Caco-2 (cell line): ENCODE measurements at places on chromosomes 16 and 17.

DNA sequence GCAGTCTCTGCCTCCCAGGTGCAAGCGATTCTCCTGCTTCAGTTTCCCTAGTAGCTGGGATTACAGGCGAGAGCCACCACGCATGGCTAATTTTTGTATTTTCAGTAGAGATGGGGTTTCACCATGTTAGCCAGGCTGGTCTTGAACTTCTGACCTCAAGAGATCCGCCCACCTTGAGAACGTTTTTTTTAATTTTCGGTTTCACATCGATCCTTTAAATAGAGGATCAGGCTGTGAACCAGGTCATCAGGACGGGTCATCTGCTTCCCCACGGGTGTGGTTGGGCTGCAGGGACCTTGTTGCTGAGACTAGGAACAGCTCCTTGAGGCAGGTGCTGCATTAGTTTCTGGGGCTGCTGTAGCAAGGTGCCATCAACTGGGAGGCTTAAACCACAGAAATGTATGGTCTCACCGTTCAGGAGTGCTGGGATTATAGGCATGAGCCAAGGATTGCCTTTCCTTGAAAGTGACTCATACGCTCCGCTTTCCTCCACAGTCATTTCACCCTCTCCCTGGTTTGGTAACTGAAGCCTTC, 7.9 kb upstream of the NAGPA start:
- DNase-seq = no peak

- no peak for DNase-seq
These were observed 9.8 kb downstream of the STAT3 start for GRCh38 chr17:42378359-42378958.

GRCh38 chr16:87955302-87956097, 4.3 kb downstream of the BANP start:
- no peak for DNase-seq

GRCh38 chr16:23975293-23975692, 139.5 kb downstream of the PRKCB start:
- DNase-seq = no peak

GRCh38 chr17:33335491-33336173, 42.5 kb upstream of the ASIC2 start:
- no peak for DNase-seq

- no peak for DNase-seq
These were observed 6.2 kb downstream of the GSE1 start for GRCh38 chr16:85619101-85619891.

GRCh38 chr16:49022351-49022963, 259.2 kb downstream of the CBLN1 start:
- DNase-seq = no peak

- DNase-seq = no peak
These were observed 22.6 kb downstream of the SMPD3 start for GRCh38 chr16:68425498-68426346.

DNA sequence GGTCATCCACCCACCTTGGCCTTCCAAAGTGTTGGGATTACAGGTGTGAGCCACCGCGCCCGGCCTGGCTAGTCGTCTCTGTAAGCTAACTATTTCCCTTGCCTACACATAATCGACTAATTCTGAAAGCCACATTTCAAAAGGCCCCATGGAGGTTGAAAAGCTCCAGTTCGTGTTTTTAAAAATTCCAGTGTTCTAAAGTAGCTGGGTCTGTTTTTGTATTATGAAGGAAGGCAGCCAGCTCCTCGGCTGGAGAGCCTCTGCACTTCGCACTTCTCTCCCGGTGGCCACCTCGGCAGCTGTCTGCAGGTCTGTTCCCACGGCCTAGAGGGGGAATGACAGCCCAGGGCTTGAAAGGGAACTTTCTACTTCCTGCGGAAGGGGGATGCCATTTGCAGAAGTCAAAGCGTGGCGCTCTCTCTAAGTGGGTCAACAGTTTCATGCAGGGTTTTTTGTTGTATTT, 16.9 kb downstream of the HASPIN start:
- no peak for DNase-seq

DNA sequence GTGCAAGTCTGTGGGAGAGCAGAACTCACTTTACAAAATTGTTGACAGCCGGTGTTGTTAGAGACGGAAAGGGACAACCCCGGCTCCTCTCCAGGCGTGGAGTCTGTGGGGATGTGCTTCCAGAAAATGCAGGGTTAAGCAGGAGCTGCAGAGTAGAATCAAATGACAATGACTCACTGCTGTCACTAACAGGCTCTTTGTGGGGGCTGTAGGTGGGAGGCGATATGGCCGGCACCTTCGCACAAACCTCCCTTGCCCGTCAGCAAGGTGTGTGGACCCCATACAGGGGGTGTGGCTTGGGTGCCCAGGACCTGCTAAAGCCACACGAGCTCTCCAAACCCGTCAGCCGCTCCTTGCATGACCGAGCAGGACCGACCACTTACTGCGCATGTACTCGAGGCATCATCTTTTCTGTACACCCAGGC, 5.8 kb downstream of the PDK2 start:
- no peak for DNase-seq

GRCh38 chr16:17476414-17477259, 5.9 kb upstream of the XYLT1 start:
- peak; percentile 72 for DNase-seq

DNA sequence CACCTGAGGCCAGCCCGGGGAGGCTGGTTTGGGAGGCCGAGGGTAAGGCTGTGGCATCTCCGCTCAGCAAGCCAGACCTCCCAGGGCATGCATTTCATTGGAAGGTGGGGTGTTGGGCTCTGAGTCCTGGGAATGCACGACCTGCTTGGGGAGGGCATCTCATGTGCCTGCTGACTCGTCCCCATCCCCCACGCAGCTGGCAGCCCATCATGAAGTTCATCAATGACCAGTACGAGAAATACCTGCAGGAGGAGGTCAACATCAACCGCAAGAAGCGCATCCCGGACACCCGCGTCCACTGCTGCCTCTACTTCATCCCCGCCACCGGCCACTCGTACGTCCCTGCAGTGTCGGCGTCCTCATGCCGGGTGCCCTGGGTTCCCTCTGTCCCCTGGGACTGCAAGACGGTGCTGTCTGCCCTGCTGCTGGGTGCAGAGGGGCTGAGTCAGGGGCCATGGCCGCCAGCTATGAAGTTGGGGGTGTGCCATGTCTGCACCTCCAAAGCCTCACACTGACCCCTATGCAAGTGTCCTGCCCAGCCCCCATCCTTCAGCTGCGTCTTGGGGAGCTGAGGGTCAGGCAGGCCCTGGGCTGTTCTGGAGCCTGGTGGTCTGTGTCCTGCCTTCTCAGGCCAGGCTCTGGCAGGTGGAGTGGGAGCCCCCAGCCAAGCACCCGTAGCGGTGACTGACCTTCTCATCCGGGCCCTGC, 347.9 kb downstream of the SEC14L1 start:
- no peak for DNase-seq

DNA sequence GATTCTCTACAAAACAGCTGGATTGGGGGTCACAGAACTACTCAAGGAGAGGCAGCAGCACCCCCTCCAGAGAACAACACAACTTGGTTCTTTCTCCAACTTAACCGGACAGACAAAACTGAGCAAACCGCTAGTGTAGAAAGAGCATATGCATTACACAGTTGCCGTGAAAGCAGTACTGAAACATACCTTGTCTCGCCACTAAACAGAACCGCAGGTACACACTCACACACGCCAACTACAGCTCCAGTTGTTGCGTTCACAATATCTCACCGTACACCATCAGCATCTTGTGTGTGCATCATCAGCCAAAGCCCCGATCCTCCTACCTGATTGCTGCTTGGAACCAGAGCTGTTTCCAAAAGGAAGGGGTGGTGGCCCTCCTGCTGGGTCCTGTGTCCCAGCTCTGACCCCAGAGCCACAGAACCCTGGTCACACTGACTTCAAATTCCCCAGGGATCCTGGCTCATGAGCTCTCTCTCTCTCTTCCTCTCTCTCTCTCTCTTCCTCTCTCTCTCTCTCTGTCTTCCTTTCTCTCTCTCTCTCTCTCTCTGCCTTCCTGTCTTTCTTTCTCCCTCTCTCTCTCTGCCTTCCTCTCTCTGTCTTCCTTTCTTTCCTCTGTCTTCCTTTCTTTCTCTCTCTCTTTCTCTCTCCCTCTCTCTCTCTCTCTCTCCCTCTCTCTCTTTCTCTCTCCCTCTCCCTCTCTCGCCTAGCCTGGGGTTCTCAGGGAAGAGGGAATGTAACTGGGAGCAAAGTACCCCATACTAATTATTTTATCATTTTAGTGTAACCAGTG, 8.4 kb downstream of the PIMREG start:
- DNase-seq = no peak

DNA sequence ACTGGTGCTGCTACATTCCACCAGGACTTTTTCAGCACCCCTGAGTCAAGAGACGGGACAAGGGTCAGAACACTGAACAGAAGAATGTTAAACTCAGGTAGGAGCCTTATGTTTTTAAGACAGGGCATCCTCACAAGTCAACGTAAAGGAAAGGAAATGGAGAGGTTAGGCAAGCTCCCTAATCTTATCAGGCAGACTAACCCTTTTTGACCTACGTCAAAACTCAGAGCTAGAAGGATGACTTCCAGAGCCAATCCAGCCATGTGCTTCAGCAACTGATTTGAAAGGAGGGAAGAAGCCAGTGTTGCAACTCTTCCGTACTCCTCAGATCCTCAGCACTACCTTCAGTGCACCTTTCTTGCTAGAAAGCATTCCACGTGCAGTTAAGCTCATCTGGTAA, 46.8 kb downstream of the REXO5 start:
- peak; percentile 62 for DNase-seq

DNA sequence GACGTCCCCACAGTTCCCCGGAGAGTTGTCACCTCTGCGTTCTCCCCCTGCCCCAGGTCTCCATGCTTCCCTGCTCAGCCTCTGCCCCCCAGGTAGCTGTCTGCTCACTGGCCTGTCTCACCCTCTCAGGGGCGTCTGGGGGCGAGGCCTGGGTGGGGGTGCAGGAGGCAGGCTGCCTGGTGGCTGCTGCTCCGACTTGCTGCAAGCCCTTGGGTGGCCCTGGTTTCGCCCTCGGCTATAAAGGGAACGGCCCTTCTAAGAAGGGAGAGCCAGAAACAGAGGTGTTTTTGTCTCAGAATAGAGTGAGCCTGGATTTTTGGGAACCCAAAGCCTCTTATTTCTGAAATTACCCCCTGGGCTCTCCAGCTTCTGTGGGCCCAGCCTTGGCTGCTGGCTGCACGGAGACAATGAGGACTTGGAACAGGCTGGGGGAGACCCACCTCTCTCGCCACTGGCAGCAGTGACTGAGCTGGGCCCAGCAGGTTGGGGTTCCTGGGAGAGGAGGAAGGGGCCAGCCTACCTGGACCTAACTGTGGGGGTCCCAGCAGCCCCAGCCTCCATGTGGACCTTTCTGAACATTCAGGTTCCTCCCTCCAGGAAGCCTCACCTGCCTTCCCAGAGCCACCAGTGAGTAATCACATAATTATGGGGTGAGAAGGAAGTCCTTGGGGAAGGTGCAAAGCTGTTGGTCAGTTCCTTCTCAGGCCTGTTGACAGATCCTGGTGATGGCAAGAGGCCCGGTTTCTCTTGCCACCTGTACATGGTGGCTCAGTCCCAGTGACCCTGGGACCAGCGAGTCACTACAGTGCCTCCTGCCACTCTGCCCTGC, 15.5 kb upstream of the SPNS2 start:
- no peak for DNase-seq

- DNase-seq = peak; percentile 66
These were observed 7.6 kb downstream of the RUNDC3A start for GRCh38 chr17:44315760-44316731.

GRCh38 chr16:8642146-8642545, 20.6 kb downstream of the METTL22 start:
- DNase-seq = no peak

DNA sequence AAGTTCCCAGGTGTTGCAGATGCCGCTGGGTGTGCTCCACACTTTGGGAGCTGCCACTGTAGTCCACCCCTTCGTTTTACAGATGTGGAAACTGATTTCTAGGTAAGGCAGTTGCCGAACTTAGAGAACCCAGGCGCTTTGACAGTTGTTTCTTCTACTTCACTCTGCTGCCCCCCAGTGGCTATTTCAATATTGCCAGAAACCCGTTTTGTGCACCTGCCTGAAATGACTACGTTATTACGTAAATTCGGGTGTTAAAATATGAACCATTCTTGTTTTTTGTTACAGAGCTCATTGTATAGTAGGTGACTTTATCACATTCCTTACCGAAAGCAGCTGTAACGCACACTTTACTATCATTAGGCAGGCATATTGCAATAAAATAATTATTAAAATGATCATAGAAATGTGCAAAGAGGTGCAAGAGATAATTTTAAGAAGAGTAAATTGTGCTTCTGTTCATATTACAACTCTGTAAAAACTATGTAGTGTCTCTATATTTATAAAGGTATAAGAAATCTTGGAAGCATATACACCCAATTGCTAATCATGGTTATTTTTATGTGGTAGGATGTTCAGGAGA, 44.9 kb downstream of the OTOA start:
- peak; percentile 75 for DNase-seq

GRCh38 chr16:75024594-75024993, 25.8 kb downstream of the ZNRF1 start:
- no peak for DNase-seq

DNA sequence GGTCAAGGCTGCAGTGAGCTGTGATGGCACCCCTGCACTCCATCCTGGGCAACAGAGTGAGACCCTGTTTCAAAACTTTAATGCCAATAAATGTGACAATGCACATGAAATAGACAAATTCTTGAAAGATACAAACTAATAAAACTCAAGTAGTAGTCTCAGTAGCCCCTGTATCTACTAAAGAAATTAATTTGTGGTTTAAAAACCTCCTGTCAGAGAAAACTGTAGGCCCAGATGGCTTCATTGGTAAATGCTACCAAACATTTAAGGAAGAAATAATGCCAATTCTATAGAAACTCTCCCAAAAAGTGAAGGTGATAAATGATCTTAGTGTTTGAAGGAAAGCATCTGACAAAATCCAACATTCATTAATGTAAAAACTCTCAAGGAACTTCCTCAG, 16.8 kb downstream of the AKTIP start:
- DNase-seq = no peak

DNA sequence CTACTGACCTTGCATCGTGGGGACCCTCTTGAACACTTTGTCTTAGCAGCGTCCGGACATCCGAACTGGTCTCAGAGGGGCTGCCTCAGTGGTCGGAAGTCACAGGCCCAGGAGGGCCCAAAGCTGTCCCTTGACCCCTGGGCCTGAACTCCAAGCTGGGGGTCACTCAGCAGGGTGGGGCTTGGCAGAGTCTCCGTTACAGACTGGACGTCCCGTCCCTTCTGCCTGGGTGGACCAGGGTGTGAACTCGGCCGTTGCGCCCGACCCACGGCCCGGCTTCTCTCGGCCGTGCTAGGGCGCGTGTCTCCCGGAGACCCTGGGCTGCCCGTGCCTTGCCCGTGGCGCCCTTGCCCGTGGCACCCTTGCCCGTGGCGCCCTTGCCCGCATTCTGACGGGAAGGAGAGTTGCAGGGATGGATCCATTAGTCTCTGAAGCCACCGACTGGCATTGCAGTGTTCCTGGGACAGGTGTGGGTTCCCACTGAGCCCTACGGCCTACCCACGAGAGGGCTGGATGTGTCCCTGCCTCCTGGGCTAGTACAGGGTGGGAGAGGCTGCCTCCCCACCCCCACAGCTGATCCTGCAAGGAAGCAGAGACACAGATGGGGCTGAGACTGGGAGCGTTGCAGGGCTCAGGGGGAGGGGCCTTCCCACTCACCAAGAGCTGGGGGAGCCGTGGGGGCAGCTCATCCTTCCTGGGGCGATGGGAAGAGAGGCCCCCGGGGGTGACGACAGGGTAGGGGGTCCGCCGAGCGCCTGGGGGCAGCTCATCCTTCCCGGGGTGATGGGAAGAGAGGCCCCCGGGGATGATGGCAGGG, 4.9 kb downstream of the CACNA1H start:
- DNase-seq = no peak
